Cardiac muscle cell (in vitro differentiated cells and primary cell): ENCODE measurements at places on chromosomes 6 and 20. TPM values are rescaled to one million over a fixed set of nuclear protein-coding genes. Genes with fewer than 3 reads are reported as not detected.

GRCh38 chr6:87341899-87342298, 2.7 kb upstream of the C6orf163 start:
- no peak overlapping the region for H3K27ac ChIP-seq
- no peaks in the 10 kb centered on the region for H3K27me3 ChIP-seq
- peaks cover 25% of the 10 kb centered on the region for H3K4me1 ChIP-seq
- H3K36me3 ChIP-seq, result no peaks in the 10 kb centered on the region
- H3K4me3 ChIP-seq, result no peak overlapping the region

The GPLD1 gene
- 1.1 and 4.8 TPM in 2 replicates for total RNA-seq

DNA sequence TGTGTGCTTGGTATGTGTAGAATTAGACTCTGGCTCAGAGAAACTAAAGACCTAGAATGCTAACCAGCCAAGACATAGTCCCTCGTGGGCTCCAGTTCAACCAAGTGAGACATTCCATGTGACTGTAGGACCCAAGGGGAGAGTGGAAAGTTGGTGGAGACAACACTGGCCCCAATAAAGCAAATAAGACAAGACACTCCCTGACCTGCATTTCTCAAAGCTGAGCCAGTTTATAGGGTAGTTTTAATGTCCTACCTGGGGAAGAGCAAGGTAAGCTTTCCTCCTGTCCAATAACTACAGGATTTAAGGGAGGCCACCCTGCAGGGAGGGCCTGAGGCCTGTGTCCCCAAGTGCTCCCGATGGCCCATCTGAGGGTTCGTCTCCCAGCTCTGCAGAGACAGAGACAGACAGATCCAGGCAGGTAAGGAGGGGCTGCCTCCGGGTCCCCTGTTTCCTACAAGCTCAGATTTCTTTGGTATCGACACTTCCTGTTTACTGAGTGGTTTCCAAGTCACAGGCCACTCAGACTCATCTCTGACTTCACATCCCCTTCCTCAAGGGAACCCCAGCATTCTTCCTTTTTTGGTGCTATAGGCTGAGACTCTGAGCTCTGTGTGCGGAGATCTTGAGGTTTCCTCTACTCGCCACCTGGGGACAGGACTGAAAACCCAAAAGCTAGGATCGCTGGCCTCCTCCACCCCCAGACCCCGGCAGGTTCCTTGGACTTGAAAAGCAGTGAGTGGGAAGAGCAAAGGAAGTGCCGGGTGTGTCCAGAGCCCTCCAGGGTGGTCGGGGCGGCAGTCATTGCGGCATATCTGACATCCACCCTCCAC, 92.4 kb downstream of the PRND start:
- no peaks in the 10 kb centered on the region for H3K27me3 ChIP-seq
- no peaks in the 10 kb centered on the region for H3K36me3 ChIP-seq
- DNase-seq, result no peak
- H3K27ac ChIP-seq, result no peak overlapping the region
- no peak overlapping the region for H3K4me3 ChIP-seq
- no peaks in the 10 kb centered on the region for H3K4me1 ChIP-seq

- no peak overlapping the region for H3K4me3 ChIP-seq
- H3K4me1 ChIP-seq, result peaks cover 4% of the 10 kb centered on the region
- no peak overlapping the region for H3K27ac ChIP-seq
- peak; percentile 87 for DNase-seq
- no peaks in the 10 kb centered on the region for H3K36me3 ChIP-seq
Observed at GRCh38 chr6:121849477-121849876, 414.0 kb downstream of the GJA1 start.

DNA sequence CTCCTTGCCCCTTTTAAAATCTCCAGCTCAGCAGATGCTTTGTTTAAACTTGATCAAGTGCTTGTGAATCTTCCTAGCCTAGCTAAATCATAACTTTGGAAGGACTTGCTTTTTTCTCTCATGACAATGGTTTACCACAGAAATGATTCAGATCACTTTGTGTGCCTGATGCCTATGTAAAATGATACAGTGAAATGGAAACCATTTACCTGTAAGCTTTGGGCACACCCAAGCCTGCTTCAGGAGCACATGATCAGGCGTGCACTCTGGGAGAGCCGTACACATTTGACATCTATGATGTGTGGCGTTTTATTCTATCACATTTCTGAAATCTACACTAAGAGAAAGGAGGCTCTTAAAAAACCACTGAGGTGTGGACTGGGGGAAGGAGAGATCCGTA, 41.1 kb downstream of the PTPN1 start:
- H3K4me1 ChIP-seq, result peaks cover 5% of the 10 kb centered on the region
- DNase-seq, result no peak
- H3K27ac ChIP-seq, result no peak overlapping the region
- H3K36me3 ChIP-seq, result no peaks in the 10 kb centered on the region
- H3K4me3 ChIP-seq, result no peak overlapping the region
- H3K27me3 ChIP-seq, result no peaks in the 10 kb centered on the region

GRCh38 chr6:140713495-140713894, 1339.0 kb upstream of the CITED2 start:
- no peak overlapping the region for H3K4me3 ChIP-seq
- H3K4me1 ChIP-seq, result no peaks in the 10 kb centered on the region
- no peak for DNase-seq
- H3K27ac ChIP-seq, result no peak overlapping the region
- no peaks in the 10 kb centered on the region for H3K27me3 ChIP-seq

- no peaks in the 10 kb centered on the region for H3K36me3 ChIP-seq
- no peak overlapping the region for H3K4me3 ChIP-seq
- DNase-seq, result no peak
- H3K27me3 ChIP-seq, result no peaks in the 10 kb centered on the region
Observed at GRCh38 chr6:118775381-118775780, 118.6 kb upstream of the ASF1A start.

DNA sequence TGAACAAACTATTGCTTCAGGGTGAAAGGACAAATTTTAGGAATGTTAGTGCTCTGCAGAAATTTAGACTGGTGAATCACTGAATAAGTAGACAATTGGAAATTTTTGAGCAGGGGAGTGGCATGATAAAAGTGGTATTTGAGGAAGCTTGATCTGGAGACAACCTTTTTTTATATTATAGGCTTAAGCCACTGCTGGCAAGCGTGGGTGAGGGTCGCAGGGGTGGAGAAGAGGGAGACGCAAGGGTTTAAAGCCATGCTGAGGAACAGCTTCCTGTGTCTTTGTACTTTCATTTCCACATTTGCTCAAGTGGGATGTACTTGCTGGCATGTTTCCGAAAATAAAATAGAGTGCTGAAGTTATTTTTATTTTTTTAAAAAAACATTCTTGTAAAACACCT, 23.7 kb downstream of the NCOA7 start:
- H3K36me3 ChIP-seq, result no peaks in the 10 kb centered on the region
- no peak overlapping the region for H3K4me3 ChIP-seq
- DNase-seq, result no peak
- no peaks in the 10 kb centered on the region for H3K27me3 ChIP-seq

The FERMT1 gene
- 9.3 and 15.2 TPM in 2 replicates for total RNA-seq

The EDN3 gene
- 0.18 TPM in 1 of 2 replicates, not detected in the other for total RNA-seq

The ZNF184 gene
- total RNA-seq, result 4.9 and 6.4 TPM in 2 replicates

GRCh38 chr20:35702051-35702823, 3.0 kb downstream of the ROMO1 start:
- H3K4me1 ChIP-seq, result peaks cover 13% of the 10 kb centered on the region
- peak overlapping the region; percentile 52 for H3K27ac ChIP-seq
- peaks cover 58% of the 10 kb centered on the region for H3K36me3 ChIP-seq
- H3K4me3 ChIP-seq, result no peak overlapping the region
- H3K27me3 ChIP-seq, result no peaks in the 10 kb centered on the region
- no peak for DNase-seq

The ZBP1 gene
- total RNA-seq, result not detected in 2 replicates

DNA sequence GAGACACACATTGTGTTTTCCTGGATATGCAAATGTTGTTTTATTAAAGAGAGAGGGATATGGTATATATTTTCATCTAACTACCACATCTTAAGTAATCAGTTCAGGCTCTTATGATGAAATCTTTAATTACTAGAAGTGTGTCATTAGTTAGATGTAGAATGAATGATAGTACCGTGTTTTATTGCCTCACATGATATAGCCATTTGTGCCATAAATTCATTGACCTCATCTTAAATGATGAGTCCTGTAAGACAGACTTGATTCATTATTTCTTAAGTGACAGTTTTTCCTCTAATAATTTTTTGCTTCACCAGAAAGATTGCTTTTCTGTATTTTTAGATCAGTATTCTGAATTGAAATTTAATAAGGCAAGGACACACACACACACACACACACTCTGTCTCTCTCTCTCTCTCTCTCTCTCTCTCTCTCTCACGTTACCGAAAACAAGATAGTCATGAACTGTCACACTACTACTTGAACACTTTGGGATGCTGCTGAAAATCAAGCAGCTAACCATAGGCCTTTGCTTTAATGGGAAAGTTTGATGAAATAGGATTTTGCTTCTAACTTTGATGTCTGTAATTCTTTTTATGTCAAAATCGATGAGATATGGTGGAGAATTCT, 140.5 kb downstream of the SOBP start:
- no peak for DNase-seq
- H3K4me3 ChIP-seq, result no peak overlapping the region
- H3K27me3 ChIP-seq, result peaks cover 39% of the 10 kb centered on the region
- H3K27ac ChIP-seq, result no peak overlapping the region

DNA sequence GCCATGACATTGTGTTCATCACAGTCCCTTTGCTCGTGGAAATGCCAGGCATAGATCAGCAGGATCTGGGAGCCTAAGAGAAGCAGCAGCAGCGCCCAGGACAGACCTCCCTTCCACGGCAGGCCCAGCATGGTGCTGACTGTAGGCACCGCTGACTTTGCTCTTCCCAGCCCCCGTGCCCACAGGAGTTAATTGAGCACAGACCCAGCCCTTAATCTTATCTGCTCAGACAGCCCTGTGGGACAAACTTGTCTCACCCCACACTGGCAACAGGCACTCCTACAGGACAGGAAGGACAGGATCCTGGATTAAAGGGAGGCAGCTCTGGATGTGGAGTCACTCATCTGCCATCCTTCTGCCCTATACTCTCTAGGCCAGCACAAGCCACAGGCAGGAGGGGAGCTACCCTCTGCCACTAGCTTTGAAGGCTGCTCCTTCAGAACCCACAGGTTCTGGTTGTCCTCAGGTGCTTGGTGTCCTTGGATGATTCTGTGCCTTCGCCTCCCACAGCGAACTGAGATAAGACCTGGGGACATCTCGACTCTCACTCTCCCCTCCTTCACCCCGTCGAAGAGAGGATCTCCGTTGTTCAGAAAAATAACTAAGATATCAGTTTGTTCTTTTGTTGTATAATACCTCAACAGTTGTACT, at the start of gene CST9L:
CST9L (minus strand) TSS at position 165 of the 651 bp plus-strand sequence; CDS start at position 131, 34 bp downstream.
- H3K27ac ChIP-seq, result no peak within 1 kb of the TSS
- no peak within 1 kb of the TSS for H3K4me3 ChIP-seq
- no peaks in the 10 kb centered on the region for H3K36me3 ChIP-seq
- no peaks in the 10 kb centered on the region for H3K4me1 ChIP-seq
- no peak for DNase-seq

- DNase-seq, result peak; percentile 73
- no peaks in the 10 kb centered on the region for H3K27me3 ChIP-seq
- H3K4me3 ChIP-seq, result no peak overlapping the region
- H3K4me1 ChIP-seq, result peaks cover 15% of the 10 kb centered on the region
Observed at GRCh38 chr20:59948828-59949720, 8.9 kb downstream of the FAM217B start.

DNA sequence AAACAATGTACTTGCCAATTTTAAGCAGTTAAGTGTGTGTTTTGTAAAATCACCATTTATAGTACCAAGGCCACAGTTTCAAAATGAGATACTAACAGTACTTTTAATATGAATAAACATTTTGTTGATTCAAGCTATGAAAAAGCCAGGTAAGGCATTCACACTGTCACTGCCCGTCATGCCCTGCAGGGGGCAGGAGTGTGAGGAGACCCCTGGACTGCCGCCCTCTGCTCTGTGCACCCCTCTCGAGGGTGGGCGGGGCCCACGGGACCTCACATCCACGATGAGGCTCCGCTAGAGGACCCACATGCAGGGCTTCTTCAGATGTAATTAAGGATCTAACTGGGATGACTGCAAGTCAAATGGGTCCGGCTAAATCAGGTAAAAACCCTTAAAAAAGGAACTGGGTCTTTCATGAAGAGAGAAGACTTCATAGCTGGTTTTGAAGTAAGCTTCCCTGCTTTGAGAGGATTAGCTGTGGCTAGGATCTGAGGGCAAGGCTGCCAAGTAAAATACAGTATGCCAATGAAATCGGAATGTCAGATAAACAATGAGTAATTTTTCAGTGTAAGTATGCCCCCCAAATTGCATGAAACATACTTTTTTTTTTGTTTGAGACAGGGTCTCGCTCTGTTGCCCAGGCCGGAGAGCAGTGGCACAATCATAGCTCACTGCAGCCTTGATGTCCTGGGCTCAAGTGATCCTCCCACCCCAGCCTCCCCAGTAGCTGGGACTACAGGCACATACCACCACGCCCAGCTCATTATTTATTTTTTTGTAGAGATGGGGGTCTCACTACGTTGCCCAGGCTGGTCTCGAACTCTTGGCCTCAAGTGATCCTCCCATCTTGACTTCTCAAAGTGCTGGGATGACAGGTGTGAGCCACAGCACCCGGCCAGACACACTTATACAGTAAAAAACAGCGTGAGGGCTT, 18.7 kb downstream of the DIDO1 start:
- no peak overlapping the region for H3K4me3 ChIP-seq
- no peak overlapping the region for H3K27ac ChIP-seq
- H3K4me1 ChIP-seq, result no peaks in the 10 kb centered on the region
- no peak for DNase-seq
- no peaks in the 10 kb centered on the region for H3K27me3 ChIP-seq

GRCh38 chr6:142787422-142787821, 157.6 kb downstream of the HIVEP2 start:
- no peak overlapping the region for H3K4me3 ChIP-seq
- DNase-seq, result no peak
- H3K27ac ChIP-seq, result no peak overlapping the region
- no peaks in the 10 kb centered on the region for H3K36me3 ChIP-seq
- peaks cover 4% of the 10 kb centered on the region for H3K4me1 ChIP-seq

DNA sequence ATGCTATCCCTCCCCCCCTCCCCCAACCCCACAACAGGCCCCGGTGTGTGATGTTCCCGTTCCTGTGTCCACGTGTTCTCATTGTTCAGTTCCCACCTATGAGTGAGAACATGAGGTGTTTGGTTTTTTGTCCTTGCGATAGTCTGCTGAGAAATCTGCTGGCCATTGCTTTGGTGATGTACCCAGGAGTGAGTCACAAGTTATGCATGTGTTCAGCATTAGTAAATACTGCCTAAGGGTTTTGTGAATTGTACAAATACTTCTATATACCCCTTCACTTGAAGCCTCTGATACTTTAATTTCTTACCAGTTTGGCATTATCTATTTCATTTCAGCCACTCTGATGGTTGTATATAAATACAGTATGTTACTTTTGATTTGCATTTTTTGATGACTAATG, 711.3 kb upstream of the GJE1 start:
- DNase-seq, result no peak
- no peaks in the 10 kb centered on the region for H3K4me1 ChIP-seq
- no peaks in the 10 kb centered on the region for H3K27me3 ChIP-seq
- H3K27ac ChIP-seq, result no peak overlapping the region

The TRIM15 gene
- not detected in 2 replicates for total RNA-seq

- no peak overlapping the region for H3K4me3 ChIP-seq
- DNase-seq, result no peak
Observed at GRCh38 chr6:114292431-114292830, 50.4 kb downstream of the HS3ST5 start.

- H3K27ac ChIP-seq, result peak overlapping the region; percentile 63
- no peak for DNase-seq
Observed at GRCh38 chr20:63834491-63834880, 3.4 kb upstream of the ZBTB46 start.

The GATA5 gene
- 79.0 and 103 TPM in 2 replicates for total RNA-seq
